ENCODE measurements at places on chromosomes 2 and 18.
A peak's percentile ranks its signal among the peaks of the same experiment; 100 is the strongest.

DNA sequence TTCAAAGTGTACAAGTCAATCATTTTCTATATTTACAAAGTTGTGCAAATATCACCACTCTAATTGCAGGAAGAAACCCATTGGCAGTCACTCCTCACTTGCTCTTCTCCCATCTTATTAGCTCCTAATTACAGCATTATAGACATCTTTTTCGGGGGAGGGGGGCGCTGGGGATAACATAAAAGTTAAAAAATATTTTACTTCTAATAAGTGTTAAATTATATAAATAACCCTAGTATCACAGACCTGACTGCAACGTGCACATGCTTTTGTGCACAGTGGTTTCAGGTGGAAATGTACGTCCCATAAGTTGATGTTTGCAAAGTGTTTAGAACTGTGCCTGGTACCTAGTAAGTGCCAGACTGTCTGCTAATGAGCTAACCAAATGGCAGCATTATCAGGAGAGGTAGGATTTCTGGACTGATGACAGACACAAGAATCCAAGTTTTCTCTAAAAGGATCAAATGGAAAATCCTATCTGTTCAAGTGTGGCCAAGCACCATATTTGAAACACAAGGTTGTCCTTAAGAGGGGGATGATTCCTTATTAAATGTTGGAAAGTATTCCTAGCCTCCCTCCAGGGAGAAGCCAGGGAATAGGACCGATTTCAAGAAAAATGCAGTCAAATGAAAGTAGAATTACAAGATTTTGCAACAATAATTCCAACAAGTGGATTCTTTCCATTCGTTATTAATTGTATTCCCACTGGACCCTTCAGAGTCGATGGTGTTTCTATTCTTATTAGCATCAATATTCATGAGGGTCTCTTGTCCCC is 70.0 kb downstream of the ACKR3 start:
- no peaks in the 10 kb centered on the region for H3K36me3 ChIP-seq
- no peak overlapping the region for H3K27ac ChIP-seq
- no peak overlapping the region for H3K4me3 ChIP-seq

- no peak overlapping the region for H3K27ac ChIP-seq
- no peak overlapping the region for H3K4me3 ChIP-seq
- H3K36me3 ChIP-seq: no peaks in the 10 kb centered on the region
- H3K4me1 ChIP-seq: no peaks in the 10 kb centered on the region
Measured at GRCh38 chr2:72994282-72994990, 77.1 kb downstream of the SFXN5 start.

- no peaks in the 10 kb centered on the region for H3K36me3 ChIP-seq
- H3K27me3 ChIP-seq: no peaks in the 10 kb centered on the region
- no peak overlapping the region for H3K27ac ChIP-seq
- H3K4me3 ChIP-seq: no peak overlapping the region
- H3K4me1 ChIP-seq: no peaks in the 10 kb centered on the region
- DNase-seq: no peak
Measured at GRCh38 chr2:242098445-242099128, 229.1 kb downstream of the RTP5 start.

- no peaks in the 10 kb centered on the region for H3K27me3 ChIP-seq
- no peaks in the 10 kb centered on the region for H3K36me3 ChIP-seq
- no peaks in the 10 kb centered on the region for H3K4me1 ChIP-seq
- H3K4me3 ChIP-seq: no peak overlapping the region
- H3K27ac ChIP-seq: no peak overlapping the region
- no peak for DNase-seq
Measured at GRCh38 chr2:238140040-238140439, 1.6 kb downstream of the KLHL30 start.

GRCh38 chr18:39667905-39668304 is 2102.3 kb upstream of the CELF4 start:
- H3K4me3 ChIP-seq: no peak overlapping the region
- no peak for DNase-seq
- H3K4me1 ChIP-seq: no peaks in the 10 kb centered on the region

- H3K27ac ChIP-seq: no peak overlapping the region
- DNase-seq: no peak
- H3K27me3 ChIP-seq: no peaks in the 10 kb centered on the region
- H3K4me3 ChIP-seq: no peak overlapping the region
- no peaks in the 10 kb centered on the region for H3K36me3 ChIP-seq
Measured at GRCh38 chr2:148900350-148900837, 25.4 kb downstream of the KIF5C start.

GRCh38 chr2:67904566-67904965 is 158.2 kb downstream of the C1D start:
- DNase-seq: no peak
- H3K36me3 ChIP-seq: no peaks in the 10 kb centered on the region
- no peak overlapping the region for H3K27ac ChIP-seq
- no peaks in the 10 kb centered on the region for H3K4me1 ChIP-seq
- H3K27me3 ChIP-seq: no peaks in the 10 kb centered on the region

GRCh38 chr18:58098706-58099105 is 54.7 kb downstream of the NEDD4L start:
- no peak overlapping the region for H3K27ac ChIP-seq
- peaks cover 9% of the 10 kb centered on the region for H3K4me1 ChIP-seq
- no peaks in the 10 kb centered on the region for H3K27me3 ChIP-seq
- no peak overlapping the region for H3K4me3 ChIP-seq

- no peaks in the 10 kb centered on the region for H3K36me3 ChIP-seq
- H3K4me3 ChIP-seq: no peak overlapping the region
- H3K27me3 ChIP-seq: no peaks in the 10 kb centered on the region
- no peaks in the 10 kb centered on the region for H3K4me1 ChIP-seq
Measured at GRCh38 chr2:128631698-128632500, 313.2 kb upstream of the HS6ST1 start.

GRCh38 chr2:100606726-100607343 is 44.0 kb downstream of the PDCL3 start:
- no peaks in the 10 kb centered on the region for H3K27me3 ChIP-seq
- no peaks in the 10 kb centered on the region for H3K36me3 ChIP-seq
- no peak overlapping the region for H3K4me3 ChIP-seq
- H3K27ac ChIP-seq: no peak overlapping the region
- H3K4me1 ChIP-seq: peaks cover 4% of the 10 kb centered on the region

DNA sequence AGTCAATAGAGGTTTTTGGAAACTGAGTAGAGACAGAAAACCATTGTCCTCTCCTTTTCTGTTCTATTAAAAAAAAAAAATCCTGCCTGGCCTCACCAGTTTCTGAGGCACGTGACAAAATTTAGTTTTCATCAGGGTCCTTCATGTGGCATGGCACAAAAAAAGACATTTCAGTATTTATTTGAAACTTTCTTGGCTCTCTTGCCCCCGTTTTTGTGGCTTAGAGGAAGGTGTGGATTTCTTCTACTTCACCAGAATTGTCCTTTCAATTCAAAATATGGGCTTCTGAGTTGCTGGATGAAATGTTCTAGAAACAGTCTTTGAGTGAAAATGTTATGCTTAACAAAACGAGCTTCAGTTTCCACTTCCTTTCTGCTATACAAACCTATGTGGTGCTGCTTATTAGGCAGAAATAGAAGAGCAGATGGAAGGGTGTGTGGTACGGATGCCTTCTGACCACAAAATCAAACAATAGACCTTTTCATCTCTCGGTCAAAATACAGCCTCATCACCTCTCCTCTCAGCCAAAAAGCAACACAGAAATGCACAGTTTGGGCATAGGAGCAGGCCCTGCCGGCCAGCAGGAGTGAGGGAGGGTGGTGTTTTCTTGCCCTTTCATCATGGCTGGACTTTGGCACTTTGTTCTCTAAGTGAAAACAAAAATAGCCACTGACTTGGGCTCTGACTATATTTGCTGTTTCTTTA is 89.2 kb downstream of the SH3RF3 start:
- H3K4me3 ChIP-seq: no peak overlapping the region
- DNase-seq: no peak
- no peaks in the 10 kb centered on the region for H3K27me3 ChIP-seq
- no peaks in the 10 kb centered on the region for H3K36me3 ChIP-seq

- H3K27me3 ChIP-seq: peaks cover 2% of the 10 kb centered on the region
- no peak overlapping the region for H3K27ac ChIP-seq
- no peaks in the 10 kb centered on the region for H3K36me3 ChIP-seq
Measured at GRCh38 chr2:39663187-39663930, 2.4 kb upstream of the TMEM178A start.

DNA sequence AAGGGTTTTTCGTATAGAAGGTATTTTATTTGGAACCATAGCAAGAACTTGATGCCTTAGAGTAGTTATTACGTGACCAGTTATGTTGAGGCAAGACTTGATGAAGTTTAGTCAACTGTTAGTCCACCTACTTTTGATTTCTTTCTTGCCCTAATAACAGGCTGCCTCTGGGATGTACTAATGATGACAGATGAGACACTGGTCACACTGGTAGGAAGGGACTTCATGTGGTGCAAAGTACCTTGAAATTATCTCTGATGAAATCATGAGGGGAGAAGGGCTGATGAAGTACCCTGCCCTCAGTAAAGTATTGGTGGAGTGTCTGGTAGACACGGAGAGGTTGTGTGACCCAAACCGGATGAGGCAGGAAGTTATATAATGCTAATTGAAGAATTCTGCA is 5.4 kb downstream of the DIS3L2 start:
- H3K4me1 ChIP-seq: no peaks in the 10 kb centered on the region
- no peaks in the 10 kb centered on the region for H3K27me3 ChIP-seq
- H3K27ac ChIP-seq: no peak overlapping the region
- H3K4me3 ChIP-seq: no peak overlapping the region
- H3K36me3 ChIP-seq: no peaks in the 10 kb centered on the region

DNA sequence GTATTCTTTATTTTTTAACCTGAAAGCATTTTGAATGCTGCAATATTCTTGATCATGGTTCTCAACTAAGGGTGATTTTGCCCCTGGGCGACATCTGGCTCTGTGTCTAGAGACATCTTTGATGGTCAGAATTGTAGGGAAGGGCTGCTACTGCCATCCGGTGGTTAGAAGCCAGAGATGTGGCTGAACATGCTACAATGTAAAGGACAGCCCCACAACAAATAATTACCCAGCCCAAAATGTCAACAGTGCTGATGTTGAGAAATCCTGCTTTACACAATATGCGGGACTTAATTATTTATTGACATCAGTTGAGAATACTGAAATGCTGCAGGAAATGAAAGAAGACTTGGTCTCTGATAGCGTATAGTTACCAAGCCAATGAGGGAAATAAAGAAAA is 37.5 kb upstream of the SERPINB2 start:
- peak; percentile 72 for DNase-seq
- H3K4me3 ChIP-seq: no peak overlapping the region
- H3K36me3 ChIP-seq: no peaks in the 10 kb centered on the region
- no peak overlapping the region for H3K27ac ChIP-seq

- no peaks in the 10 kb centered on the region for H3K36me3 ChIP-seq
- DNase-seq: no peak
Measured at GRCh38 chr2:163493359-163494298, 242.2 kb downstream of the FIGN start.

DNA sequence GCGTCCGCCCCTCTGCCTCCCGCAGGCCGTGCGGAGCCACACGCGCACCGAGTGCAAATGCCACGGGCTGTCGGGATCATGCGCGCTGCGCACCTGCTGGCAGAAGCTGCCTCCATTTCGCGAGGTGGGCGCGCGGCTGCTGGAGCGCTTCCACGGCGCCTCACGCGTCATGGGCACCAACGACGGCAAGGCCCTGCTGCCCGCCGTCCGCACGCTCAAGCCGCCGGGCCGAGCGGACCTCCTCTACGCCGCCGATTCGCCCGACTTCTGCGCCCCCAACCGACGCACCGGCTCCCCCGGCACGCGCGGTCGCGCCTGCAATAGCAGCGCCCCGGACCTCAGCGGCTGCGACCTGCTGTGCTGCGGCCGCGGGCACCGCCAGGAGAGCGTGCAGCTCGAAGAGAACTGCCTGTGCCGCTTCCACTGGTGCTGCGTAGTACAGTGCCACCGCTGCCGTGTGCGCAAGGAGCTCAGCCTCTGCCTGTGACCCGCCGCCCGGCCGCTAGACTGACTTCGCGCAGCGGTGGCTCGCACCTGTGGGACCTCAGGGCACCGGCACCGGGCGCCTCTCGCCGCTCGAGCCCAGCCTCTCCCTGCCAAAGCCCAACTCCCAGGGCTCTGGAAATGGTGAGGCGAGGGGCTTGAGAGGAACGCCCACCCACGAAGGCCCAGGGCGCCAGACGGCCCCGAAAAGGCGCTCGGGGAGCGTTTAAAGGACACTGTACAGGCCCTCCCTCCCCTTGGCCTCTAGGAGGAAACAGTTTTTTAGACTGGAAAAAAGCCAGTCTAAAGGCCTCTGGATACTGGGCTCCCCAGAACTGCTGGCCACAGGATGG is 7.1 kb upstream of the WNT10A start:
- H3K36me3 ChIP-seq: no peaks in the 10 kb centered on the region
- no peak overlapping the region for H3K27ac ChIP-seq
- no peak overlapping the region for H3K4me3 ChIP-seq
- H3K27me3 ChIP-seq: peaks cover 77% of the 10 kb centered on the region
- DNase-seq: no peak
- H3K4me1 ChIP-seq: no peaks in the 10 kb centered on the region

- H3K4me3 ChIP-seq: no peak overlapping the region
- H3K27ac ChIP-seq: no peak overlapping the region
- H3K36me3 ChIP-seq: no peaks in the 10 kb centered on the region
- peak; percentile 73 for DNase-seq
Measured at GRCh38 chr2:94874277-94874997, 3.2 kb downstream of the TEKT4 start.

GRCh38 chr2:30655211-30655610 is 152.0 kb downstream of the CAPN13 start:
- no peak for DNase-seq
- H3K36me3 ChIP-seq: no peaks in the 10 kb centered on the region
- H3K4me3 ChIP-seq: no peak overlapping the region
- H3K4me1 ChIP-seq: peaks cover 16% of the 10 kb centered on the region
- no peak overlapping the region for H3K27ac ChIP-seq

GRCh38 chr18:1018181-1018681 is 113.6 kb downstream of the ADCYAP1 start:
- no peak overlapping the region for H3K4me3 ChIP-seq
- H3K27me3 ChIP-seq: no peaks in the 10 kb centered on the region
- no peak overlapping the region for H3K27ac ChIP-seq
- H3K36me3 ChIP-seq: no peaks in the 10 kb centered on the region

DNA sequence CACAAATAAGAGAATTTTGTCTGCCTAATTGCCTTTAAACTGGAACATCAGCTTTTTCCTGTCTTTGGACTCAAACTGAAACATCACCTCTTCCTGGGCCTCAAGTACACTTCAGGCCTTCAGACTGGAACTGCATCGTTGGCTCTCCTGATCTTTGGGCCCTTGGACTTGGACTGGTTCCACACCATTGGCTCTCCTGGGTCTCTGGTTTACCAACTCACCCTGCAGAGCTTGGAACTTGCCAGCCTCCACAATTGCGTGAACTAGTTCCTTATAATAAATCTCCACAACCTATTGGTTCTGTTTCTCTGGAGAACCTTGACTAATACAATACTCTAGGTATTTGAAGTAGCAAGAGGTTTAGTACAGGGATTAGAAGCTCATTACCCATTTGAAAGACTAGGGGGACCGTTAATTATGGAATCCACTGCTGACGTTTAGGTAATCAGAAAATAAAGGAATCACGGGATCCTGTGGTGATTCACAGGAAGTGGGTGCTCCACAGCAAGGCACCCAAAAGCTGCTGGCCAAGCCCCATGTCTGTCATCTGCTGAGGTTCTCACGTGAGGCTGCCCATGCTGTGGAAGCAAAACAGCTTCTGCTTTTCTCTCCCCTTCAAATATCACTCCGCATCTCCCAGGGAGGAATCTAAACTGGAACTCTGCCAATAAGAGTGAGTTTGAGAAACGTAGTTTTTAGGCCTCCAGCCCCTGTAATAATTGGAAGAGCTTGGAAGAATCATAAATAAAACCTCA is 20.0 kb upstream of the SGPP2 start:
- no peaks in the 10 kb centered on the region for H3K27me3 ChIP-seq
- H3K4me3 ChIP-seq: no peak overlapping the region
- H3K27ac ChIP-seq: no peak overlapping the region
- DNase-seq: no peak
- no peaks in the 10 kb centered on the region for H3K4me1 ChIP-seq

Data from mesendoderm (in vitro differentiated cells).